ENCODE measurements at places on chromosomes 1 and 21.

- DNase-seq = no peak
Observed at GRCh38 chr1:11704691-11705475, 13.4 kb downstream of the DRAXIN start.

DNA sequence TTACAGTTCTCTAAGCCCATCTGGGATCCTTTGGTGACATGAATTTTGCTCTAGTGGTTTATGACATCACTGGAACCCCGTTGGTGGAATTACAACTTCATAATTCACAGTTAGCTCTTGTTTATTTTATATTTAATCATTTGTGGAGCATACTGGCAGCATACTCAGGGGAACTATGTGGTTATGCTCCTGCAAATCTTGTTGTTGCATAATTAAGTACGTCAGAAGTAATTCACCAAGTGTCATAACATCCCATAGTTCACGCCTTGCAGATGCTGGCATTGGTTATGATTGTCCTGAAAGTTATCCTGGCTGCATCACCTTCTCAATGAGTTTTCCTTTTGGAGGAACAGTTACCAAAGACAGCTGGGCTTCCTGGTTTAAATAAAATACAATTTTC lies 16.5 kb downstream of the PRRX1 start:
- DNase-seq = no peak

- no peak for DNase-seq
Observed at GRCh38 chr21:15195768-15196167, 131.0 kb upstream of the NRIP1 start.

GRCh38 chr21:33640697-33641351 lies 717 bp downstream of the CRYZL1 start:
- DNase-seq = no peak

Data from hippocampal formation (tissue), 2 donors.